ENCODE measurements at places on chromosomes 1 and 21.

- no peak for DNase-seq
These were observed 557.4 kb upstream of the ZRANB2 start for GRCh38 chr1:71638081-71638766.

- DNase-seq = no peak
These were observed 80.5 kb upstream of the RALGPS2 start for GRCh38 chr1:178644308-178645120.

GRCh38 chr1:239274242-239274830 lies 112.0 kb upstream of the CHRM3 start:
- DNase-seq = no peak

GRCh38 chr1:154220071-154220969 lies at the start of gene UBAP2L:
Gene UBAP2L, plus strand, starts transcription at chr1:154220955. Its CDS starts 4,169 bp downstream, at chr1:154225124.
- peak; percentile 99 for DNase-seq

GRCh38 chr1:46725736-46726108 lies 6.8 kb upstream of the EFCAB14 start:
- DNase-seq = no peak

GRCh38 chr1:167149793-167150491 lies 56.1 kb downstream of the STYXL2 start:
- DNase-seq = no peak

DNA sequence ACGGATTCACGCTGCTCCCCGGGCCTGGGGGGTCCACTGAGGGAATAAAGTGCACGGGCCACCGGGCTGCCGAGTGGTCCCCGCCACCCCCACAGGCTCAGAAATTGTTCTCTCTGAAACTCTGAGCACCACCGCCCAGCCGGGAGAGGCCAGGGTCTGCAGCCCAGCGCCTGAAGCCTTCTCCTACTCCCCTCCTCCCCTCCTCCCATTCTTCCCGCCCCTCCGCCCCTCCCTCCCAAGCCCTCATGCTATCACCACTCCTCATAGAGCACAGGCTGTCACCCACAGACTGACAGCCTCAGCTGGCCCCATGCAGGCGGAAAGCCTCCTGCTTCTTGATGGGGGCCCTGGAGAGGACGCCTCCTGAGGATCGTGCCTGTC lies 707 bp upstream of the GPR153 start:
- no peak for DNase-seq

- DNase-seq = peak; percentile 50
These were observed 33.2 kb downstream of the RCSD1 start for GRCh38 chr1:167663002-167663772.

DNA sequence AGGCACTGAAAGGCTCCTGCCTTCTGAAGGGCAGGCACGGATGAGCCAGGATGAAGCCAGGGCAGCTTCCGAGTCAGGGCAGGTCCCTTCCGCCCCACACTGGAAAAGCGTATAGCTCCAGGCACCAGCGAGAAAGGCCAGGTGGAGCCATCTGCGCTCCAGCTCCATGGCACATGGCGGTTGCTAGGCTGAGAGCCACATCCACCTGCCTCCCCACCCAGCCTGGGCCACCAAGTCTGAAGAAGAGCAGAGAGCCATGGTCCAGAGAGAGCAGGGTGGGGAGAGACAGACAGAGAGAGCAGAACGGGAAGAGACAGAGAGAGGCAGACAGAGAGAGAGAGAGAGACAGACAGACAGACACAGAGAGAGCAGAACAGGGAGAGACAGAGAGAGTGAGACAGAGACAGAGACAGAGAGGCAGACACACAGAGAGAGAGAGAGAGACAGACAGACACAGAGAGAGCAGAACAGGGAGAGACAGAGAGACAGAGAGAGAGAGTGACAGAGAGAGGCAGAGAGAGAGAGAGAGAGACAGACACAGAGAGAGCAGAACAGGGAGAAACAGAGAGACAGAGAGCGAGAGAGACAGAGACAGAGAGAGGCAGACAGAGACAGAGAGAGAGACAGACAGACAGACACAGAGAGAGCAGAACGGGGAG lies 5.2 kb downstream of the FNDC10 start:
- DNase-seq = no peak

- DNase-seq = no peak
These were observed 45.5 kb downstream of the DHRS3 start for GRCh38 chr1:12572522-12572921.

DNA sequence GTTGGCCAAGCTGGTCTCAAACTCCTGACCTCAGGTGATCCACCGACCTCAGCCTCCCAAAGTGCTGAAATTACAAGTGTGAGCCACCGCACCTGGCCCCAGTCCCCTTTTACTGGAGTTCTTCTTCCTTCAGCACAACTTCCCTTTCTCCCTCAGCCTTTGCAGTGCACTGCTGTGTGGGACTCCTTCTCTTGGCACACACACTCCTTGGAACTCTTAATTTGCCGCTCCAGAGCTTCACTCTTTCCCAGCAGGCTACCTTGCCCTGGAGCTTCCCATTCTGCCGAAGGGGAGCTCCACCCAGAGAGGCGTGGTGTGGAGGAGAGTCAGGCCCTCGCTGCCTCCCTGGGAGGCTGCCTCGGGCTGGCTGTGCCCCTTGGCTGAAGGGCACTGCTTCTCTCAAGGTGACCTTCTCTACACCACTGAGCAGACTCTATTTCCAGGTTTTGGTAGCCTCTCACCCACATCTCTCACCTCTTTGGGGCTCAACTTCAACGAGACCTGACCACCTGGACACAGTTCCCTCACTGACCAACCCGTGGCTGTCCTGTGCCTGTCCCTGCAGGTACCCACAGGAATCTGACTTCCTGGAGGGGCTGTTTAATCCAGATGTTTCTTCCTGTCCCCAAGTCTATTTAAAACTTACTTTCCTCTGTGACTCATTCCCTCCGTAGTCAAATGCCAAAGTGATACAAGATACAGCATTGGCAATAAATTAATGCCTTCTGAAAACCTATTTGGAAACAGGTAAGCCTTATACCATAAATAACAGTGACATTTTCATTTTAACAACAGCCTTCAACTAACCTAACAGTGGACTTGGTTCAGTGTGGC lies 227.3 kb upstream of the KIAA0040 start:
- no peak for DNase-seq

GRCh38 chr1:236489710-236490377 lies 33.9 kb upstream of the LGALS8 start:
- peak; percentile 39 for DNase-seq

DNA sequence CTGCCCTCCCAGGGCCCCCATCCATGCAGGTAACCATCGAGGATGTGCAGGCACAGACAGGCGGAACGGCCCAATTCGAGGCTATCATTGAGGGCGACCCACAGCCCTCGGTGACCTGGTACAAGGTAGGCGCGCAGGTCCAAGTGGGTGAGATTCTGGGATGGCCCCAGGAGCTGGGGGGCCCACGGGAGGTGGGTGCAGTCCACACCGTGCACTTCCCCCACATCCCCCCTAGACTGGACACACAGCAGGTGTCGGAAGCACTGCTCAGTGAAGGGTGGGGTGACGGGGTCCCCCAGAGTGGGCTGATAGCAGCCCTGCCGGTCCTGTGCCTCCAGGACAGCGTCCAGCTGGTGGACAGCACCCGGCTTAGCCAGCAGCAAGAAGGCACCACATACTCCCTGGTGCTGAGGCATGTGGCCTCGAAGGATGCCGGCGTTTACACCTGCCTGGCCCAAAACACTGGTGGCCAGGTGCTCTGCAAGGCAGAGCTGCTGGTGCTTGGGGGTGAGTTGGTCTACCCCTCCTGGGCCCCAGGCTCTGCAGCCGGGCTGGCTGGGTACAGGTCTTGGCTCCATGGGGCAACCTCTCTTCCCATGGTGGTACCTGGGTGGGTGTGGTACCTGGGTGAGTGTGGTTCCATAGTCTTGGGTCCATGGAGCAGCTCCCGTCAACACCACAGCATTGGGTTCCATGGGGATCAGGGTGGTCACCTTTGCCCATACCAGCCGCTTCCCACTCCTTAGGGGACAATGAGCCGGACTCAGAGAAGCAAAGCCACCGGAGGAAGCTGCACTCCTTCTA lies 40.4 kb downstream of the TRIM11 start:
- no peak for DNase-seq

- no peak for DNase-seq
These were observed 71.3 kb upstream of the PRDX6 start for GRCh38 chr1:173405834-173406233.

- no peak for DNase-seq
These were observed 167.9 kb upstream of the C8B start for GRCh38 chr1:57133686-57134085.

- DNase-seq = no peak
These were observed 88.9 kb downstream of the XPR1 start for GRCh38 chr1:180720753-180721152.

DNA sequence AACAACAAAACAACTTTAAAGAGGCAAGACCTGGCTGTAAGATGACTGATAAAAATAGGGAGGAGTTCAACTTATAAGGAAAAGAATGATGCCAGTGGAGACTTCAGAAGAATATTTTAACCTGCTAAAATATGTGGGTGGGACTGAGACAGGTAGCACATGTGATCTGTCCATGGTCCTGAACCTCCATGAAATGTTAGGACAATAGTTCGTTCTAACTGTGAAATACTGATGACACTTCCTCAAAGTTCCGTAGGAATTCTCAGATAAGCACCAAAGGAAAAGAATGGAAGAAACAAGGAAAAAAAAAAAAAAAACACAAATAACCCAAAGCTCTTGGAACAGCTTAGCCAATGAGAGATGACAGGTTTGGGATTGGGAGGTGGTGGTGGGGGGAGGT lies 44.7 kb downstream of the CDC42BPA start:
- DNase-seq = no peak

DNA sequence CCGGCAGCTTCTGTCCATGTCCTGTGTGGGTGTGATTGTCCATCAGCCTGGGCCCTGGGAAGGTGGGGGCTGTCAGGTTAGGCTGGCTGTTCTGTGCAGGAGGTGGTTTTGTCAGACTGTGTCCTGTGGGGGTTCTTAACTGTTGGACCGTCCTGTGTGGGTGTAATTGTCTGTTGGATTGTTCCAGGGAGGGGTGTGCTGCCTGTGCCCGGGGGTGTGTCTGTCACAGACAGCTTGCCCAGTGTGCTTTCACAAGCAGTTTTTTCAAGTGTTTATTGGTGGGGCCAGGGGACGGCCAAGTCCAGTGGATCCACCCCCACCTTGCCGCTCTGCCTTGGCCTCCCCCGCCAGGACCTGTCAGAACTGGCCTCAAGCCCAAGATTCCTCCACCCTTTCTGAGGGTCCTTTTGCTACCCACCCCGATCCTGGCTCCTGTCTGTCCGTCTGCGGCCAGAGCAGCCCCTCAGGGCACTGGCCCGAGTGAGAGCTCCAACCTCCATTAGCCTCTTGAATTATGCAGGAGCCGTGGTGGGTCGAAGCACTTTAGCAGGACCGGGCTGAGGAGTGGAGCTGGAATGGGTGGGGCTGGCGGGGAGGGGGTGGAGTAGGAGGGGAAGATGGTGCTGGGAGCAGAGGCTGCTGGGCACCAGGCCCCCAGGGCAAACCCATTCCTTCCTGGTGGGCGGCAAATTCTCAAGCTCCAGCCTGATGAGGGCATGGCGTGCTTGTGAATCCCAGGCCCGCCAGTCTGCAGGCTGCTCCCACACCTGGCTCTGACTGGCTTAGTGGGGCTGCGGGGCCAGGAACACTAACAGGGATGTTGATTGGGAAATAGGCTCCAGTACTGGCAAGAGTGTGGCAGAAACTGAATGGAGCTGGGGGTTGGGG lies 47.2 kb downstream of the PTPRF start:
- no peak for DNase-seq

GRCh38 chr21:39265603-39266002 lies 47.8 kb downstream of the BRWD1 start:
- DNase-seq = no peak

DNA sequence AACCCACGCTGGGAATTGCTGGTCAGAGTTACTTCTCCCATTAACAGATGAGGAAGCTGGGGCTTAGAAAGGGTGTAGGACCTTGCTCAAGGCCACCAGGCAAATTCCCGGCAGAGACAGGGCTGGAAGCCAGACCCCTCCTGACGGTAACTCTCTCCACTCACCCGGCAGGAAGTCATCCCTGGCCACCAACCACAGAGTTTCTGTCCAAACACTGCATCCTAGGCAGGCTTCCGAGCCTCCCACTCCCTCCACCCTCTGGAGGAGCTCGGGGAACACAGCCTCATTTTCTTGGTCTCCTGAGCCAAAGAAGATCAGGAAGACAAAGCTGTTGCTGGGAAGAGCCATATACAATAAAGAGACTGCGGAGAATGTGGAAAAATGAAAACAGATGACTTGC lies 25.0 kb upstream of the ZNF436 start:
- no peak for DNase-seq

All from hippocampal formation (tissue), 2 donors.